ENCODE measurements at places on chromosomes 7 and 10. TPM values are rescaled to one million over a fixed set of nuclear protein-coding genes. Genes with fewer than 3 reads are reported as not detected.
A peak's percentile ranks its signal among the peaks of the same experiment; 100 is the strongest.

GRCh38 chr10:17088118-17088806 lies 41.3 kb downstream of the CUBN start:
- no peak for DNase-seq

- DNase-seq, result no peak
Observed at GRCh38 chr10:116185199-116185867, 87.7 kb downstream of the GFRA1 start.

DNA sequence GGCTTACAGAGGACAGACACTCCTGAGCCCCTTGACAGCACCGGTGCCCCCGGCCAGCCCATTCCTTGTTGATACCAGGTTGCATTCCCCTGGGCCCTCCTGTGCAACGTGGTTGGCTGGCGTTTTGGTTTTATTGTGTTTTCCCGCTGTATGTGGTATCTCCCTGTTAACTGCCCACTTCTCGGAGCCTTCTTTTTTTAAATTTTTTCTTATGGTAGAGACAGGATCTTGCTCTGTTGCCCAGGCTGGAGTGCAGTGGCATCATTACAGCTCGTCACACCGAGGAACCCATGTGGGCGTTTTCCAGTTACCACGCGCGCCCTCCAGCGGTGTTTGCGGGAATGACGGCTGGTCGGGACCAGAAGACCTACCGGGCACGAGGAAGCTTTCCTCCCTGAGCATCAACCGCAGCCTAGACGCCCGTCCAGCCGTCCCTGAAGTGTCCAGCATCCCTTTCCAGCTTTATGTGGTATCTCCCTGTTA lies 16.9 kb upstream of the ZFAND2A start:
- DNase-seq, result peak; percentile 56

- peak; percentile 55 for DNase-seq
Observed at GRCh38 chr10:110600487-110601101, 33.1 kb downstream of the SMC3 start.

DNA sequence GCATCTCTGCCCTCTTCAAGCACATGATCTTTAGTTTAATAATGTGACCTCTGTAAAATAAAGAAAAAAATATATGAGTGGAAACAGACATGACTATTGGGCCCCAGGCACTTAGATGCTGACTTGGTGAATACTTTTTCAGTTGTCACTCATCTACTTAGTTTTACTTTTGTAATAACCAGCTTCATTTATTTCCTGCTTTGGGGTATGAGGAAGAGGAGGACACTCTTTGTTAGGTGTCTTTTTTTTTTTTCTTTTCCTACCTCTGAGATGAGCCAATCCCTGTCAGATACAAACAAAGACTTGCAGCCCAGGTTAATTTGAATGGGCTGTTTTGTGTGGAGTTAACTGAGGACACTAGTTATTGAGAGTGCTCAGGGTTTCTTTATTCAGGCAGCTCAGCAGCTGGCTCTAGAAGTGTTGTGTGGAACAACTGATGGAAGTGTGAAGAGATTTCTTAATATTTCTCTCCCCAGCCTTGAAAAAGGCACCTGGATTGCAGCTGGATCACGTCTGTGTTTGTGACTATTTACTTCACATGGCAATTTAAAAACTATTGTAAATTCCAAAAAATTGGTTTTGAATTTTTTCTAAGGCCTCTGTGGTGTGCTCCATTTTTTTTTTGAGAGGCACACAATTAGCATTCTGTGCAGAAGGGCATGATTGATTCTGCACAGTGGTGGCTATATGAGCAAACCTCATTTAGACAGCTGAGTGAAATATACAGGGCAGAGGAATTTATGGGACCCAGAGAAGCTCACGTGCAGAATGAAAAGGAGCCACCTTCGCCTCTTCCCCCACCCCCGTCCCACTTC lies 333.8 kb downstream of the LRMDA start:
- no peak for DNase-seq

DNA sequence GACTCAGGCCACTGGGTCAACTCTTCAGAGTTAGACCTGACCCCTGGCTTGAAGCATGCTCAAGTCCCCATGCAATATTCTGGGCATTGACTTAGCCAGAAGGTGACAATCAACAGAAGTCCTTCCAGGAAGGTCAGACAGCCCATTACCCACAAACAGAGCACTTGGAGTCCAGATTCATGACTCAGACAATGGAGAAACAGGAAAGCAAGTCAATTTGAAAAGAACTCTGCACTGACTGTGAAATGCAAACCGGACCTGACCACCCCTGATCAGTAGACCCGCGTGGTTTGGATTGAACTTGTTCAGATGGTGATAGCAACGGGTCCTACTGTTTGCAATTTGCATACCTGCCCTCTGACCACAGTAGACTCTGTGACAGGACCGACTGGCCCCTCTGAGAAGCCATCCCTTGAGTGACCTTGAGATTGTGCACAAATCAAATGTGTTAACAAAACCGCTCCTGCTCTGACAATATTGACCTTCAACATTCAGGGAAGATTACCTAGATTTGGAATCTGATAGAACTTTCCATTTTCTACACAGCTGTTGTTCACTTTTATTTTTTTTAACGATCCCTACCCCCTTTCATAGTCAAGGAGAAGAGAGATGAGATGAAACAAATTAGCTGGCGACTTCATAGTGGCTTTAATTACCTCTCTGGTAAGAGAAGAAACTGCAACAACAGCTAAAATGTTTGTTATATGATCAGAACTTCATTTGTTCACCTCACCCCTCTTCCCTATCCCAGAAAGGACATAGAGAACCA lies 138.7 kb downstream of the NRP1 start:
- DNase-seq, result no peak

GRCh38 chr10:71878327-71879034 lies 27.4 kb upstream of the PSAP start:
- DNase-seq, result no peak

GRCh38 chr7:106608661-106609060 lies 52.3 kb downstream of the CCDC71L start:
- DNase-seq, result no peak

- DNase-seq, result no peak
Observed at GRCh38 chr10:114289096-114289436, 50.0 kb downstream of the VWA2 start.

GRCh38 chr10:119608316-119609155 lies 11.8 kb upstream of the TIAL1 start:
- peak; percentile 28 for DNase-seq

The CCT6A gene
- total RNA-seq, result 549 TPM
